Ovary (tissue), 10 donors: ENCODE measurements at places on chromosomes 6 and 20.

- no peak for DNase-seq
Measured at GRCh38 chr20:15332711-15333160, 995.3 kb upstream of the FLRT3 start.

- DNase-seq, result no peak
Measured at GRCh38 chr6:24329022-24329421, 28.8 kb downstream of the DCDC2 start.

DNA sequence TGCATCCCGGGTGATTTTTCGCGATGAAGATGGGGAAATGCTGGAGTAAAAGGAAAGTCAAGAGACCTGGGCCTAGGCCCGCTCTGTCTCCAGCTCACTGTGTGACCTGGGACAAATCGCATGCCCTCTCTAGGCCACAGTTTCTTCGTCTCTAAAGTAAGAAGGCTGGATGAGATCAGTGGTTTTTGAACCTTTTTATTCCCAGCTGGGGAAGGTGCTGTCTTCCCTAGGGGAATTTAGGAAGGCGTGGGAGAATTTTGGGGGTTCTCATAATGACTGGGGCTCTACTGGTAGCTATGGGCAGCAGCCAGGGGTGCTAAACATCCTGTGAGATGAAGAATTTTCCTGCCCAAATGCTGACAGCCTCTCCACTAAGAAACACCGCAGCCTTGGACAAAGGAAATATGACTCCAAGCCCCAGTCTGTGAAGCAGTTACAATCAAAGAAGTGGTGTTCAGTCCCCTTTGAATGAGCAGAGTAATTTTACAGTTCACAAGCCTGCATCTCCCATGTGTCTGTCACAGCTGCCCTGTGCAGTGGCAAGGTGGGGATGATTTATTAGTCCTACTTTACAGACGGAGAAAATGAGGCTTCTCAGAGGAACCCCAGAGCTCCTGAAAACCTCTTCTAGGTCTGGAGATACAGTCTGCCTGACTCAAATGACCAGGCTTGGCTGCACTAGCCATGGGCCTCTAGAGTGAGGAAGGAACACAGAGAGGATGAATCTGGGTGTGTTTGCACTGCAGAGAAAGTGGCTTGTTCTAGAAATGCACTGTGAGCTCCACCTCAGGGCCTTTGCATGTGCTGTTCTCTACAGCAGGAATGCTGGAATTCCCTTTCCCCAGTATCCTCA, 57.2 kb downstream of the RAB44 start:
- no peak for DNase-seq

DNA sequence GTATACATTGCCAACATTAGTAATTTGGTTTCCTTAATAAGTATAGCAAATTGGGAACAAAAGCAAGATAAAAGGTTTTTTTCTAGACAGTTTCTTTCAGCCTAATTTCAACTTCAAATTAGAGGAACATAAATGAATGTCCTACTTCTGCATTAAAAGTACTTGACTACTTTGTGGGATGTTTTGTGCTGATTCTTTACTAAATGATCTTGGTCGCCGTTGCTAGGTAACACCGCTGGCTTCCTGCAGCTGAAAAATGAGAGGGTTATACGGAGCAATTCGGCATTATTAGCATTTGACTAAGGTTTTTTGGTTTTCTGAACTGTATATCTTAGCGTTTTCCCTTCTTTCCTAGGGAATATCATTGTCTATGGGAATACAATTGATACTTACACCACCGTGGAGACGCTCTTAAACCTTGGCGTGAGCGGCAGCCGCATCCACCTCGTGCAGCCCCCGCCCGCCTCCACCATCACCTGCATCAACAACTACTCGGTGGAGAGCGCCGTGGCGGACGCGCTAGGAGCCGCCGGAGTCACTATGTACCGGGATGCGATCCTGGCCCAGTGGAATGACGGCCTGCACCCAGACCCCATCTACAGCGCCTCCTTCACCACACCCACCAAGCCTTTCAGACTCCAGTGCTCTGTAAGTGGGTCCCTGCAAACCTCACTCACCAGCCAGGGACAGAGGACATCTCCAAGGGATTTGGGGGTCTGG, 90.9 kb upstream of the INSM1 start:
- no peak for DNase-seq

- no peak for DNase-seq
Measured at GRCh38 chr6:139577763-139578604, 203.5 kb upstream of the CITED2 start.

- no peak for DNase-seq
Measured at GRCh38 chr6:144295981-144296767, 11.0 kb downstream of the UTRN start.

DNA sequence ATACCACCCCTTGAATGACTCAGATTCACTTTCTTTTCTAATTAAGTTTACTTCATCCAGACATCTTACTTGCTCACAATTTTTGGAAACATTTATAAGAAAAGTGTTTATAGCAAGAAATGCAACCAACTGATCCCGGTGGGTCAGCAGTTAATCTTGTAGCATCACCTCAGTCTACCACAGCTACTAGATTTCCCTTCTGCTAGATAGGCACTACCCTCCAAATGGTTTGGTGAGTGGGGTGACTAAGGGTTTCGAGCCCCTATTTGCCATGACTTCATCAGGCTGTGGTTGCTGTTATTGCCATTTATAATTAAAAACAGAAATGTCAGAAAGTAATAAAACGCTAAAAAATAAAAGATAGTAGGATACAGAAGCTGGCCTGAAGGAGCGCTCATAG, 930.1 kb upstream of the GJE1 start:
- DNase-seq, result no peak

DNA sequence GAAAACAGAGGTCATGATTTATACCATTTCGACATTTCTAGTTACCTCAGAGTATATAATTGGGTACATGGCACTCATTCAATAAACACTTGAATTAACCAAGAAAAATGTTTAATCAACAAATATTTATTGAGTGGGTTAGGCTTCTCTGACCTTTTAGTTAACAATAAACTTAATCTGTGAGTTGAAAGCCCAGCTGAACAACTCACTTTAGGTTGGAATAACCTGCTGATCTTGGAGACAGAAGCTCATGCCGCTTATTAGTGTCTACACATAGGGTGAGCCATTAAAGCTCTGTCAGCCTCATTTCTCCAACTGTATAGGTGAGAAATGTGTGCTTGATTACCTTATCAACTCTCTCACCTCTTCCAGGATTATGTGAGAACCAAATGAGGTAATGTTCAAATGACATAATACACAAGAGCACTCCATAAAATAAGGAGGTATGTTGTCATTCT, 98.2 kb upstream of the DTNBP1 start:
- no peak for DNase-seq

- no peak for DNase-seq
Measured at GRCh38 chr6:136701045-136701444, 91.2 kb downstream of the MAP3K5 start.

DNA sequence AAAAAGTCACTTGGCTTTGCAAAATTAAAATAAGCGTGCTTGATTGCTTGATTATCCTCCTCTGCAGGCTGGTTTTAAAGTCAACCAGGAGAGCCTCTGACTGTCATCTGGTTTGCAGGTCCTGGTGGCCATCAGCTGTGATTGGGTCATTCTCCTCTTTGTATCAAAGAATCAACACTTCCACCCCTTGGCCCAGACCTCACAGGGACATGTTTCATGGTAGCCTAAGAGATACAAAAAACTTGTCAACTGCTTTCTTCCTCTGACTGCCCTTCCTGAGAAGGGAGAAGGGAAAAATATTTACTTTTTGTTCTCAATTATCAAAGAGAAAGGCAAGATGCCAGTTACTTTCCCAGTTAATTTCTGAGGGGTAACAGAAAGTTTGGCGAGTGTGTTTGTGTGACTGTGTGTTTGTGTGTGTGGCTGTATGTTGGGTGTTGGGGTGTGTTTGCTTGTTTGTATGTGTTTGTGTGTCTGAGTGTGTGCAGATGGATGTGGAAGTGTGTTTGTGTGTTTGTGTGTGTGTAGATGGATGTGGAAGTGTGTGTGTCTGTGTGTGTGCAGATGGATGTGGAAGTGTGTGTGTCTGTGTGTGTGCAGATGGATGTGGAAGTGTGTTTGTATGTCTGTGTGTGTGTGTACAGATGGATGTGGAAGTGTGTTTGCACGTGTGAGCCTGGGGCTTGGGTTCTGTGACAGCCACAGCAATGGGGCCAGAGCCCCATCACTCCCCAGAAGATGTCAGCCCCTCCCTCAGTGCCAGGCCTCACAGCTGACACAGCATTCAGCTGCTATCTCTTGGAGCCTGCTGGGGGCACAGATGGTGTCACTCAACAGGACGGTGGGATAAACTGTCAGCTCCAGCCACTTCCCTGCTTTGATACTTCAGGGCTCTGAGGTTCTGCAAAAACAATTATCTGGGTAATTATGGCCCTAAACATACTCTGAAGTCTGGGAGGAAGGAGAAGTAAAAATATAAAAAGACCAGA, 98.6 kb upstream of the RNF24 start:
- DNase-seq, result no peak

- DNase-seq, result no peak
Measured at GRCh38 chr6:12785301-12785700, 68.7 kb downstream of the PHACTR1 start.

DNA sequence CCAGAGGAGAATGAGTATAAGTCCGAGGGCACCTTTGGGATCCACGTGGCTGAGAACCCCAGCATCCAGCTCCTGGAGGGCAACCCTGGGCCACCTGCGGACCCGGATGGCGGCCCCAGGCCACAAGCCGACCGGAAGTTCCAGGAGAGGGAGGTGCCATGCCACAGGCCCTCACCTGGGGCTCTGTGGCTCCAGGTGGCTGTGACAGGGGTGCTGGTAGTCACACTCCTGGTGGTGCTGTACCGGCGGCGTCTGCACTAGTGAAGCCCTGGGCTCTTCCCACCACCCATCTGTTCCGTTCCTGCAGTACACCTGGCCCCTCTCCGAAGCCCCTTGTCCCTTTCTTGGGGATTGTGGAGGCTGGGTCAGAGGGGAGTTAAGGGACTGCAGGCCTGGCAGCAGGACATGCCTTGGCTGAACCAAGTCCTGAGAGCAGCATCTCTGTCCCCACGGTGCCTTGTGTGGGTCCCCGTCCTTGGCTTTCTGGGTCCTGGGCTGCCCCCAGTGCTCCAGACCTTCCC, 19.3 kb downstream of the MAVS start:
- DNase-seq, result no peak

DNA sequence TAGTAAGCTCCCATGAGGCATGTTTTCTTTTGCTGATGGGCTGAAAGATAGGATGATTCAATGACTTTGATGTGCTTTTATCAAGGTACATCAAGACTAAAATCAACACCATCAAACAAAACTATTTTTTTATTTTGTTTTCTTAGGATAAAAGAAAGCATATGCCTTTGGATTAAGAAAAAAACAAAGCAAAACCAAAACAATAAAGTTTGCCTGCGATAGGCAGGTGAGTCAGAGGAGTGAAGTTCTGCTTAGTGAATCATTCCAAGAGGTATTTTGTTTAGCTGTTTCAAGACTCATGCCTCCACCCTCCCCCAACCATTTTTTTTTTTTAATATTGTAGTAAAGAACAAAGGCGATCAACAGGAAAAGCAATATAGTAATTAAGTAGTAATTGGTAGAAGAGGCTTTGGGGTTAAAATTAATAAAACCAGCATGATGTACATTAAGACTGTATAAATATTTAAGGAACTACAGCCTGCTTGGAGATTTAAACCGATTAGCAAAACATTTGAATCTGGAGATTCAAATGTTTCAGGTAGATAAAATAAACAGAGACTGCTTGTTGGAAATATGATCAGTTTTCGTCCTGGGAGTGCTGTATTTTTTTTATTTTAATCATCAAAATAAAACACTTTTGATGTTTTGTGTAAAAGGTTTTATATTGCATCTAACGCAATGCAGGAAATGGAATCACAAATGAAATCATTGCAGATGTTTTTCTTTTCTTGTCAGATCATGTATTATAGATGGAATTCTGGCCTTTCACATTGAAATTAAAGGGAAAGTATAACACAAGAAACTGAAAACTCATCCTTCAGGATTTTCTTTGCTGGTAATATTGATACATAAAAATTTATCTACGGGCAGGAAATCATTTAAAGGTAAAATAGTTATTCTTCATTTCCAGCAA, 482.3 kb upstream of the MANEA start:
- no peak for DNase-seq

DNA sequence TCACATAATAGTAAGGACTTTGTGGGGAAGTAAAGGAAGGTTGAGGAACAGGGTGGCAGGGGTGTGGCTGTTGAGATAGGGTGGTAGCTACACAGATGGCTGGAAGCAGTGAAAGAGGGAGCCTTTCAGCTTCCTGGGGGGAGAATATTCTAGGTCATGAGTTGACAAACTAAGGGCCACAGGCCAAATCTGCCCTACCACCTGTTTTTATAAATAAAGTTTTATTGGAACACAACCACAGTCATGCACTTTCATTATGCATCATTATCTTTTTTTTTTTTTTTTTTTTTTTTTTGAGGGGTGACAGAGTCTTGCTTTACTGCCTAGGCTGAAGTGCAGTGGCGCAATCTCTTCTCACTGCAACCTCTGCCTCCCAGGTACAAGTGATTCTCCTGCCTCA, 243.1 kb downstream of the NFATC2 start:
- no peak for DNase-seq

- no peak for DNase-seq
Measured at GRCh38 chr6:52297433-52297832, 12.9 kb upstream of the MCM3 start.

DNA sequence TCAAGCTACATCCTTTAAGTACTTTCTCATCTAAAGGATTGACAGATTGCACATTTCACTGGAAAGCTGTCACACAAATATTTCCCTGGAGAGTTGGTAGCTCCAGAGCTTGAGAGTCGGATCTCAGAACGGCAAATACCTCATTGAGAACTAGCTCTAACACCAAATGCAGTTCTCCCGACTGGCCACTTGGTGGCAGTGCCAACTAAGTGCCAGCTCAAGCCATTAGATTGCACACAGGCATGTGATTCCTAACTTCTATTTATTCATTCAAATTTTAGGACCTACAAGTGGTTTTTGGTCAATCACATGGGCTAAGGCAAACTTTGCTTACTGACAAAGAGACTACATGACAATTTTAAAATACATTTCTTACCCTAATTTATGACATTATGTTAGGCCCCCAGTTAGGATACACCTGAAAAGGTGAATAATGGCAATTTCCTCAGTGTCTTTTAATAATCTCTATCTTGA, 7.9 kb upstream of the MCHR2 start:
- peak; percentile 35 for DNase-seq

- DNase-seq, result peak; percentile 48
Measured at GRCh38 chr6:155078331-155078745, 83.2 kb downstream of the TIAM2 start.

DNA sequence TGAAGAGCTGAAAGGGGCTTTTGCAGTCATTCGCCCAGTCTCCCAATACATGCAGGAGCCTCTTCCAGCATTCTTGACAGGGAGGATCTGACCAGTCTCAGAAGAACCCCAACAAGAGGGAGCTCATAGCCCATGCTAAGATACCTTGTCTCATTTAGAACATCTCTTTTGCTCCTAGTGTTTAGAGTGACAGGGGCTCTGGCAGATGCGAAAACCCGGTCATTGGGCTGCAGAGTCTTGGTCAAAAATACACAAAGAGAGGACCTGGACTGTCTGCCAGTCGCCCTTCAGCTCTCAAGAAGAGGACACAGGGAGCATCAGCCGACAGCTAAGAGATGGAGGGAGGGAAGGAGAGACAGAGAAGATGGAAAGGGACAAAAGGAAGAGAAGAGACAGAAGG, 700 bp downstream of the GUCA1B start:
- no peak for DNase-seq
